ENCODE measurements at places on chromosomes 1 and 21.
A peak's percentile ranks its signal among the peaks of the same experiment; 100 is the strongest.

- DNase-seq: no peak
These were observed 237.9 kb downstream of the PBX1 start for GRCh38 chr1:164796916-164797315.

DNA sequence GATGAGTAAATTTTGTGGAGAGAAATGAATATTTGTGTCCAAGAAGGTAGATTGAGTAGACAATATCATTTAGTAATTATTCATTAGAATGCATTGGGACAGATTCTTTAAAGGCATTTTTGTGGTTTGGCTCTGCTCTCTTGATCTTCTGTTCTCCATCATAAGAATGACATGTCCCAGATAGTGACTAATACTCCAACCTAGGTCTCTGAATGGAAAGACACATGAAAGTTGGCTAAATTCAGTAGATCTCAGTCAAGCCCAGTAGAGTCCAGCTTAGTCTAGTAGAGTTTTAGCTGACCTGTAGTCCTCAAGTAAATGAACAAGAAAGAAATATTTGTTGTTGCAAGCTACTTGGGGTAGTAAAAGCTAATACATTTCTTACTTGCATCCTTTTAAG lies 61.8 kb upstream of the DNAH14 start:
- no peak for DNase-seq

- no peak for DNase-seq
These were observed 47.1 kb downstream of the PRDM15 start for GRCh38 chr21:41831866-41832595.

GRCh38 chr1:241684108-241684507 lies 32.0 kb downstream of the WDR64 start:
- DNase-seq: no peak

DNA sequence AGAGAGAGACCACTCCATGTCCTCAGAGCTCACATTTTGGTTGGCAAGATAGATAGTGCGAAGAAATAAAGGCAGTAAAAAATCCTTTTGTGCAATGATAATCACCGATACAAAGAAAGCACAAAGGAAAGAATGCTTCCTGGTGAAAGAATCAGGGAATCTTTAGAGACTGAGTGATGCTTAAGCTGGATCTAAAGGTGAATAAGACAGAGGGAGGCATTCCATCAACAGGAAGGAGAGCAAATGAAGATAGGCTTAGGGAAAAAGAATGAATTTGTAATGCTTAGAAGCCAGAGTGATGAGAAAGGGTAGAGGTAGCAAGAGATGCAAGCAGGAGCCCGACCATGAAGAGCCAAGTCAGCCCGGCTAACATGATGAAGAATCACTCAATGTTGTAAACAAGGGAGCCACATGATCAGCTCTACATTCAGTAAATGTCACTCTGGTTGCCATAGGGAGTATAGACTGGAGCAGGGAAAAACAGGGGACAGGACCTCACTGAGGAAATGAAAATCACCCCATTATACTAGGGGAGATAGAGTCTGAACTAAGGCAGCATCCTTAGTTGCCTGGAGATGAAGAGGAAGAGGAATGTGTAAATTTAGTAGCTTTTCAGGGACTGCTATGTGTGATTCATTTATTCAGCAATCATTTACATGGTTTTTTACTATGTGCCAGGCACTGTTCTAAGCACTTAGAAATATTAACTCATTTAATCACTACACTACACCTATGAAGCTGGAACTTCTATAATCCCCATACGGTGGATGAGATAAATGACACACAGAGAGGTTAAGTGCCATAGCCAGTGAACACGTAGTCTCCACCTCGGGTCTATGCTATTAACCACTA lies 402.6 kb upstream of the NFIA start:
- DNase-seq: no peak

- DNase-seq: no peak
These were observed 29.4 kb upstream of the CSF3R start for GRCh38 chr1:36511804-36512798.

GRCh38 chr1:67815303-67816094 lies 17.8 kb downstream of the GNG12 start:
- DNase-seq: no peak

GRCh38 chr1:208250613-208251012 lies 6.4 kb upstream of the PLXNA2 start:
- DNase-seq: no peak

- DNase-seq: no peak
These were observed 714.9 kb downstream of the MATN1 start for GRCh38 chr1:30008372-30008997.

DNA sequence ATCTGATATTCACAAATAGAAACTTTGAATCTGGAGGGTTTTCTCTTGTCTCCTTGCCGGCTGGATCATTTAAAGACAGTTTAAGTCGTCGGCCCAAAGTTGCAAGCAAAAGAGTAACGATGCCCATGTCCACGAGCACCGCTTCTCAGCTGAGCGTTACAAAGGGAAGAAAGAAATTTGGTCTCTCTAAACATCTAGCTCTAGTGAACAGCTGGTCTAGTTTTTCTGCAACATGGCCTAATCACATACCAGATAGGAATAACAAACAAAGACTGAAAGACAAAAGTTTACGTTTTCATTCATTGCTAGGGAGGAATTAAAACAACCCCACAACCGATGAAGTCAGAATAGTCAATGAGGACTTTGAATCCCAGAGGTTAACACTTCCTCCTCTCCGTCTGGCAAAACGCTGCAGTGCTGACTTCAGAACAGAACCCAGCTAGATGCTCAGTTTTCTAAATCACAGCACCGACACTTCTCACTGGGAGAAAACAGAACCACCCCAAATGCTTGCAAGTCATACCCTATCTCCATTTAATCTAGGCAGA lies 69.4 kb downstream of the NTPCR start:
- no peak for DNase-seq

- no peak for DNase-seq
These were observed 15.8 kb downstream of the SYNJ1 start for GRCh38 chr21:32712043-32712442.

- peak; percentile 16 for DNase-seq
These were observed 11.2 kb upstream of the HJV start for GRCh38 chr1:146032631-146033219.
